ENCODE measurements at places on chromosomes 1 and 21.

DNA sequence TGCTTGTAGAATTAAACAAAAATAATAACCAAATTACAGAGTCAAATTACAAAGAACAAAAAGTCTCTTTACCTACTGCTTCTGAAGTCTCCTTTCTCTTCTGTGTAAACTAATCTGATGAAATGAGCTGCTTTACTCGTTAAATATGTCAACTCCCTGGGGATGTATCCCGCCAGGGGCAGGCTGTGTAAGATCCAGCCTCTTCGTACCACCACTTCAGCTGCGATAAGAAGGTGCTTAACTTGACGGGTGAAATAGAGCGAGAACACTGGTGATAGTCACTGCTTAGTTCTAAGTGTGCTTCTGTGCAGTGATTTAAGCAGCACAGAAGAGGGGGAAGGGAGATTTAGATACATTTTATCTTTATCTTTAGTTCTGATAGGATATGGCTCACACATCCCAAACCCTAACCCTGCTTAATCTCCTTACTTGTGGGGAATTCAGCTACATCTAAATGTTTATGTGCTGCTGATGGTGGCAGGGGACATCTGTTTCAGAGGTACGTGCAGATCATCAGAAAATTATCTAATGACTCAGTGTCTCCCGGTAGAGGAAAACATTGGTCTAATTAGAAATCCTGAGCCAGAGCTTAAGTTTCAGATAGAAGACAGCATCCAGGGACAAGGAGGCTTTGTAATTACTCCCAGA lies 46.0 kb downstream of the RHOU start:
- DNase-seq, result no peak

DNA sequence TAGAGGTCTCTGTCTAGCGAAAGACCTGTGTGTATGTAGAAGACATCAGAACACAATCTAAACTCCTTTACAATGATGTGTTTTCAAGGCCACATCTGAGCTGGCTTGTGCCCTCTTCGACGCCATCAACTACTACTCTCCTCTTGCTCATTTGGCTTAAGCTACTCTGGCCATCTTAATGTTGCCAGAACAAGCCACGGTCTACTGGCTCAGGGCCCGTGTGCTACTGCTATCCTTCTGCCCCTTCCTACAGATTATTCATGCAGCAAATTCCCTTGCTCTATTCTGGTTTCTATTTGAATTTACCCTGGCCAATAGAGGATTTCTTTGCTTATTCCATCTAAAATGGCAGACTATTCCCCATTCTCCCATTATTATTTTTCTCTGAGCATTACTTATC lies 121.7 kb downstream of the ZZZ3 start:
- DNase-seq, result no peak

DNA sequence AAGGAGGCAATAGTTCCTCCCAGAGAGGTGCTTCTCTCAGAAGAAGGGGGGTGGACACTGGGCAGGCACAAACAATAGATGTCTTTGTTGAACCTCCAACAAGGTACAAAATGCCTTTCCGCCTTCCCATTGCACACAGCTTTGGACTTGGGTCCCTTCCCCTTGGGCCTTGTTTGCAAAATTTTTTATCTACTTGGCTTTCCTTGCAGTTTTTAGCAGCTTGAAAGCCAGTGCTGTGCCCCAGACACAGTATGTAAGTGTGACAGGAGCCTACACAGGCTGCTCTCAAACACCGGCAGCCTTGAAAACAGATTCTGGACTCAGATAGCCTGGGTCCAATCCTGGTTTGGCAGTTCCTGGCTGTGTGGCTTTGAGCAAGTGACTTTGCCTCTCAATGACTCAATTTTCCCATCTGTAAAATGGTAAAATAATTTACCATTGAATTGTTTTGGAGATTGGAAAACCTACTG lies 43.0 kb downstream of the ELAPOR1 start:
- DNase-seq, result no peak

DNA sequence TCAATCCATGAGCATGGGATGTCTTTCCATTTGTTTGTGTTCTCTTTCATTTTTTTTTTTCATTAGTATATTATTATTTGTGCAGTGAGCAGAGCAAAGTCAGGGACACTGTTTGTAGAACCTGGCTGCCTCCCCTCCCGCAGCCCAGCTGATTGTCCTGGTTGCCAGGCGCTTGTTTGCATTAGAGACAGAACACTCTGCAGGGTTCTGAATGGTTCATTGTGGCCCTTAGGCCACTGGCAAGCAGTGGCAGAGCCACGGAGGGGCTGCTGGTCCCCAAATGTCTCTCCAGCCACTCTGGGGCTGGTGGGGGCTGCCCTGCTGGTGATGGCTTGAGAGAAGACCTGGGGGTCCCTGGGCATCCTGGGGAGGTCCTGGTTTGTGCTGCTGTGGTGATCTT lies 29.0 kb downstream of the ETS2 start:
- DNase-seq, result no peak

DNA sequence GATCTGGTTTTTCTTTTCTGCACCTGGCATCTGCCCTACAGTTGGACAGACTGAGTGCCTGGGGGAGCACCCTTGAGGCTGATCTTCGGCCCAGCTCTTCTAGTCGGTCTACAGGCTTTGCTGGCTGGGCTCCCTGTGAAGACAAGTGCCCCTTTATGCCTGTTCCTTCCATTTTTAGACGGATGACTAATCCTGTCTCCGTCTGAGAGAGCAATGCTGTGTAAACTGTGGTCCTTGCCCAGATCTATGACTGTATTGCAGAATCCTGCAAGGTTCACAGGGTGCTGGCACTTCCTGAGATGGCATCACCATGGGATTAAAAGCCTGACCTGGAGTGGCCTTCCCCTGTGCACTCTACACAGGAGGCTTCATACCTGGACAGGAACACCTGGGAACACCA lies 47.6 kb upstream of the SAMD13 start:
- DNase-seq, result peak; percentile 90

DNA sequence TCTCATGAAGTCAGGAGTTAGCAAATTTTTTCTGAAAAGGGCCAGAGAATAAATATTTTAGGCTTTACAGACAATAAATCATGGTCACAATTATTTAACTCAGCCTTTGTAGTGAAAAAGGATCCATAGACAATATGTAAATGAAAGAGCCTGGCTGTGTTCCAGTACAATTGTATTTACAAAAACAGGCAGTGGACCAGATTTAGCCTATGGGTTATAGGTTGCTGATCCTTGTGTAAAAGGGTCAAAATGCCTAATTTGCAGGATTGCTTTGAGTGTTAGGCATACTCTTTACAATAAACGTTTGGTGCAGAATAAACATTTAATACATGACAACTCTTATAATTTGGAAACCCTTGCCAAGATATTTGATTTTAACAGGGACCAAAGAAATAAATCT lies 6.5 kb downstream of the SLAMF7 start:
- DNase-seq, result no peak

- DNase-seq, result no peak
These were observed 26.5 kb upstream of the SLC35A3 start for GRCh38 chr1:99943223-99943794.

GRCh38 chr21:7917729-7918128 lies 2603.7 kb upstream of the TPTE start:
- DNase-seq, result no peak

DNA sequence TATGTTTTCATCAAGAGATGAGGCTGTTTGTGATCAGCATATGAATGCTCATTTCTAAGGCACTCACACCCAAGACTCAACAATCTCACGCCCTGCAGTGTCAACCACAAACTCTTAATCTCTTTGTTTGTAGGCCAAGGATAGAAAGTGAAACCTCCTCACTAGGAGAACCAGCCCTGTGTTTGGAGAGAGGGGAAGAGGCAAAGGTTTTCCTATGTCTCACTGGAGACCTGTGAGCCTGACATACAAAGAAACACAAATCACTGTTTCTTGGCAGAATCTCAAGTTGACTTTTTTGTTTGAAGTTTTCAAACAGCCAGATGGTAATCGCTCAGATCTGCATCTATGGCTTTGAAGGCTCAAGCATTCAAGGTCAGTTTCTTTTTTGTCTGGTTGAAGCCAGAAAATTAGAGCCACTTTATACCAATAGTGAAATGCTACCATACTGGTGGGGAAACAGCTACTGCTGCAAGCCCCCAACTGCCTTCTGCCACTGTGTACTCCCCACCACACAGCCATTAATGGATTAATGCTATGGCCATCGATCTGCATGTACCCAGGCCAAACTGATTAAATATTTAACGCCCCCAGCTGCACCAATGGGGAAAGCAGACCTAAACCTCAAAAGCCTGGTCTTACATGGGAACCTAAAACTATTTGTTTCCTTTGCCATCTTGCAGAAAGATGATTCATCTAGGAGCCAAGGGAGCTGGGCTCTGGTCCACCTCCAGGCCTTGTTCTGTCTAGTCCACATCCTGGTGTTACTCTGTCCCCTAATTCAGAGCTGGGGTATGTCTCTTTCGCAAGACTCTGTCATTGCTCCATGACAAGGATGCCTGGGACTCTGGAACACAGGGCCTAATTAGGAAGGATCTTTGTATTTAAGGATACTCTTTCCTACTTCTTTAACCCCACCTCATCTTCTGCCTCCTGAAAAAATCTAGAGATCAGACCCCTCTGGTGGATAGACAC lies 16.3 kb downstream of the PDZK1 start:
- peak; percentile 23 for DNase-seq

DNA sequence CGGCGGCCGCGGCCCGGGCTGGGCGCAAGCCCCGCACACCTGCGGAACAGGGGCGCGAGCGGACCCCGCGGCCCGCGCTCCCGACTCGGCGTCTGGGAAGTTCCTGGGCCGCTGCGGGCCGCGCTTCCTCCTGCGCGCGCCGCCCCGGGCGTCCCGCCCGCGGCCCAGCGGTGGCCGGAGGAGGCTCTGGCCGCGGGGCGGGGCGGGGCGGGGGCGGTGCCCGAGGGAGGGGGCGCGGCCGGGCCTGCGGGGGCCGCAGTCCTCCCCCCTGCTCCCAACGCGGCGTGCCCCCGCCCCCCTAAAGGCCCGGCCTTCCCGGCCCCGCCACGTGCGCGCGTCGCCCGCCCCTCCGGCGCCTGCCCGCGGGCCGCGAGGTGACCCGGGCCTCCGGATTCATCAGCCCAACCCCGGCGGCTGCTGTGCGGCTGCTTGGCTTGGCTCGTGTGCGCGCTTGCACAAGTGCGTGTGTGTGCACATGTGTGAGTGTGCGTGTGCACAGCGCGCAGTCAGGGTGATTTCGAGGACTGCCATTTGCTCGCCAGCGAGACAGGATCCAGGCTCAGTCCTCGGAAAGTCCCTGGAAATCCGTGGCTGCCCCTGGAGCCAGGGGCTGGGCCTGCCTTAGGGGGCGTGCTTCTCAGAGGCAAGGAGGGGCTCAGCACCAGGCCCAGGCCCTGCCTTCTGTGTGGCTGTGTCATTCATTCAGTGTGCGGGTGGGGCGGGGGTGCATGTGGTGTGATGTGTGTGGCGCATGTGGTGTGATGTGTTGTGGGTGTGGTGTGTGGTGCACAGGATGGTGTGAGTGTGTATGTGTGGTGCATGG lies at the start of gene C2CD2:
C2CD2 (minus strand) TSS at position 188 of the 823 bp plus-strand sequence. CDS start 370 bp downstream, outside the sequence.
- peak; percentile 69 for DNase-seq

- DNase-seq, result no peak
These were observed 32.5 kb upstream of the SLC19A1 start for GRCh38 chr21:45574691-45575090.

DNA sequence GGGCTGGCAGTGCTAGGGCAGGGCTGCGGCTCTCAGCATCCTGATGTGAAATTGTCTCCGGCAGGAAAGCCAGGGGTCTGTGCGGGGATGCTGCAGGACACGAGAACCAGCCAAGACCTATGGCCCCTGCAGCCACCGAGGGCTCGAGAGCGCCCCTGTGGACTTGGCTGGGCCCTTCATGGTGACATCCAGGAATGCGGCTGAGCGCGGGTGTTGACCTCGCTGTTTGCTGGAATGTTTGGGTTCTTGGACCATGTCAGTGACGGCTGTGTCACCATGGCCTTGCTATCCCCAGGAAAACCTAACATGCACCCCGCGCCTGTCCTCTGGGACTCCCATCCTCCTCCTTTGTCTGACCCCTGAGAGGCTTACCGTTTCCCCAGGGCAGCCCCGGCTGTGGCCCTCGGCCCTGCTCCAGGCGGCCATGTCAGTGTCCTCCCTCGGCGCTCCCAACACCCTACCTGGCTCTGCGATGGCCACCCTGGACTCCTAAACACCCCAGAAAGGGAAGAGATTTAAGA lies 14.3 kb upstream of the C1orf174 start:
- no peak for DNase-seq

DNA sequence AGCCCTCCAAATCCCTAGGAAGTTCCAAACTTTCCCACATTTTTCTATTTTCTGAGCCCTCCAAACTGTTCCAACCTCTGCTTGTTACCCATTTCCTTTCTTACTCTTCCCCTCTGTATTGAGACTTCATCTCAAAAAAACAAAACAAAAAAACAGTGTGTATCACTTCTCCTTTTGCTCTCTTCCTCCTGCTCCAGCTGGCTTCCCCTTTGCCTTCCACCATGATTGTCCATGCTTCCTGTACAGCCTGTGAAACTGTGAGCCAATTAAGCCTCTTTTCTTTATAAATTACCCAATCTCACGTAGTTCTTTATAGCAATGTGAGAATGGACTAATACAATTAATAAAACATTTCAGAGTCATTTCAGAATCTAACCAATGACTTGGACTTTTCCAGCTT lies 69.6 kb upstream of the KRTAP19-8 start:
- DNase-seq, result no peak

DNA sequence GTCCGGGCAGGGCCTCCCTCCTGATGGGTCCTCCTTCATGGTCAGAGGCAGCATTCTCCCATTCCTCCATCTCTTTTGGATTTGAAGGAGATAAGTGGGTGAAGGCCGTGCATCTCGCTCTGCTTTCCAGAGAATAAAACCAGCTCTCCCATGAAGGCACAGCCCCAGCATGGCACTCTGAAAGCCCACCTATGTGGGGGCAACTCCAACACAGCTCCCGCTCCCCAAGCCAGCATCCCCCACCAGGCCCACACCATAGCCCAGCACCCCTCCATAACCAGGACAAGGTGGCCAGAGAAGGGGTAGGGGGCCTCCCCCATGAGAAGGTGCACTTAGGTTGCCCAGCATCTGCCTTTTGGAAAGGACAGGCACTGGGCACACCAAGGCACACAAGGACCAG lies 112.2 kb downstream of the PDE9A start:
- no peak for DNase-seq

- no peak for DNase-seq
These were observed 94.2 kb downstream of the PRKAB2 start for GRCh38 chr1:147077936-147078605.

DNA sequence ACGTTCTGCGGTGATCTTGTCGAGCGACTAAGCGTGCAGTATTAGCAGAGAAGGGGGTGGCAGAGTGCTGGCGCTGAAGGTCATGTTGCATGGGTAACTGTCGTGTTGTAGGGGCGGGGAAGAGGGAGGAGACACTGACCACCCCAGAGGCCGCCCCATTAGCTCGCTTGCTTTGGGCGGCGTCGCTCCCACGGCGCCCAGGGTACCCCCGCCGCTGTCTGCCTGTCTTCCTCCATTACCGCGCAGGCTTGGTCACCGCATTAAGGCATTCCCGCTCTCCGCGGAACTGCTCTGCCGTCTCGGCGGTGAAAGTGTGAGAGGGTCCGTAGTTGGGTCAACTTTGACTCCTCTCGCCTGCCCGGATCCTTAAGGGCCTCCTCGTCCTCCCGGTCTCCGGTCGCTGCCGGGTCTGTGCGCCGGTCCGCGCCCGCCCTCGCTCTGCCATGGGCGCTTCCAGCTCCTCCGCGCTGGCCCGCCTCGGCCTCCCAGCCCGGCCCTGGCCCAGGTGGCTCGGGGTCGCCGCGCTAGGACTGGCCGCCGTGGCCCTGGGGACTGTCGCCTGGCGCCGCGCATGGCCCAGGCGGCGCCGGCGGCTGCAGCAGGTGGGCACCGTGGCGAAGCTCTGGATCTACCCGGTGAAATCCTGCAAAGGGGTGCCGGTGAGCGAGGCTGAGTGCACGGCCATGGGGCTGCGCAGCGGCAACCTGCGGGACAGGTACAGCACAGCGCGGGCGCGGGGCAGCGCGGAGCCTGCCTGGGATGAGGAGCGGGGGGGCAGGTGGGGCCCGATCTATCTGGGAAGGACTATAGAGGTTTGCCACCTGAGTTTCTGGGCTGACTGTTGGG lies at the start of gene MTARC2:
MTARC2 (plus strand) TSS at position 234 of the 846 bp plus-strand sequence; CDS start at position 444, 210 bp downstream.
- DNase-seq, result peak; percentile 83

Measured in urothelium cell line (cell line).